ENCODE measurements at places on chromosomes 13 and 19.

GRCh38 chr13:110685305-110686020 lies 20.5 kb downstream of the CARS2 start:
- DNase-seq, result no peak

DNA sequence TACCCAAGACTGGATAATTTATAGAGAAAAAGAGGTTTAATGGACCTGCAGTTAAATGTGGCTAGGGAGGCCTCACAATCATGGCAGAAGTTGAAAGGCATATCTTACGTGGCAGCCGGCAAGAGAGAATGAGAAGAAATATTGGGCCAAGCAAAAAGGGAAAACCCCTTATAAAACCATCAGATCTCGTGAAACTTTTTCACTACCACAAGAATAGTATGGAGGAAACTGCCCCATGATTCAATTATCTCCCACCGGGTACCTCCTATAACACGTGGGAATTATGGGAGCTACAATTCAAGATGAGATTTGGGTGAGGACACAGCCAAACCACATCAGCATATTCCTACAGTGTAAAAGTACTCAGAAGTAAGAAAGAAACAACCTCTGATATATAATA lies 4.7 kb upstream of the KBTBD7 start:
- DNase-seq, result no peak

DNA sequence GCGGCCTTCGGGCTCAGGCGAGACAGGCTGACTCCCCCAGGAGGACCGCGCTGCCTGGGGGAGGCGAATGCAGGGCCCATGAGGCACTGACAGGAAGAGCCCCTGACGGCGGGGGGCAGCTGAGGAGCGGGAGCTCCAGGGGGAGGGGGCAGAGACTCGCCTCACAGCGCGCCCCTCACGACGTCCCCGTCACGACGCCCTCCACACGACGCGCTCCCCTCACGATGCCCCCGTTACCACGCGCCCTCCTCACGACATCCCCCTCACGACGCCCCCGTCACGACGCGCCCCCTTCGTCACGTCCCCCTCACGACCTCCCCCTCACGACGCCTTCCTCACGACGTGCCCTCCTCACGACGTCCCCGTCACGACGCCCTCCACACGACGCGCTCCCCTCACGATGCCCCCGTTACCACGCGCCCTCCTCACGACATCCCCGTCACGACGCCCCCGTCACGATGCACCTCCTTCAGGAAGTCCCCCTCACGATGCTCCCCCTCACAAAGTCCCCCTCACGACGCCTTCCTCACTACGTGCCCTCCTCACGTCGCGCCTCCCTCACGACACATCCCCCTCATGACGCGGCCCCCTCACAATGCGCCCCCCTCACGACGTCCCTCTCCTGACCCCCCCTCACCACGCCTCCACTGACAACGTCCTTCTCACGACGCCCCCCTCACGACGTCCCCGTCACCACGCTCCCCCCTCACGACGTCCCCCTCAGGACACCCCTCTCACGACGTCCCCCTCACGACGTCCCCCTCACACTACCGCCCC lies 99.6 kb downstream of the ING1 start:
- DNase-seq, result no peak

DNA sequence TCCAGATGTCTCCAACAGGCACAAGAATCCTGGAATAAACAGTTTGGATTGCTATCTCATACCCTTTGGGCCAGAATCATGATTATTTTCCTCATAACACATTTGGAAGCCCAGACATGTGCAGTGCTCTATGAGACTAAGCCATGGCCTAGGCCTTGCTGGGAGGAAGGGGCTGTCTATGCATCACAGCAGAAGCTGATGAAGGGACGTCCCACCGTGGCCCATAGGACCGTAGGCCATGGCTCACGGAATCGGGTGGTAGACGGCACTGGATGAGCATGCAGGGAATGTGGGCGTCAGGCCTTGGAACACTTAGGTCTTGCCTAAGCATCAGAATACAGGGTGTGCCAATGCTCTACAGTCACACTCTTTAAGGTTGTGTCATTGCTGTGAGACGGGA lies 283.8 kb upstream of the TSHZ3 start:
- no peak for DNase-seq

DNA sequence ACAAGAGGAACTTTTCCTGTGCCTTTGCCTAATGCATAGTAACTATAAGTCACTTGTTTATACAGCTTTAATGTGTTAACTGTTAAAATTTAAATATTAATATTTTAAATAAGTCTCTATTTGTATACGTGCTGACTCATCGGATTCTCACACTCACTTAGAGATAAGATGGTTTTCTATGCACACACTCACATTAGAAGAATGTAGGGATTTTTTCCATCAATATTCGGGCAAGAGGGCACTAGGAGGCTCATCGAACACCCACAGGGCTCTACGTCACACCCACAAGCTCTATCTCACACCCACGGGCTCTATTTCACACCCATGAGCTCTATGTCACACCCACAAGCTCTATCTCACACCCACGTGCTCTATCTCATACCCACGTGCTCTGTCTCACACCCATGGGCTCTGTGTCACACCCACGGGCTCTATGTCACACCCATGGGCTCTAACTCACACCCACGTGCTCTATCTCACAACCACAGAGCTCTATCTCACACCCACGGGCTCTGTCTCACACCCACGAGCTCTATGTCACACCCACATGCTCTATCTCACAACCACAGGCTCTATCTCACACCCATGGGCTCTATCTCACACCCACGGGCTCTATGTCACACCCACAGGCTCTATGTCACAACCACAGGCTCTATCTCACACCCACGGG lies 73.4 kb downstream of the COL4A2 start:
- no peak for DNase-seq

GRCh38 chr13:80590551-80590950 lies 249.6 kb upstream of the SPRY2 start:
- no peak for DNase-seq

DNA sequence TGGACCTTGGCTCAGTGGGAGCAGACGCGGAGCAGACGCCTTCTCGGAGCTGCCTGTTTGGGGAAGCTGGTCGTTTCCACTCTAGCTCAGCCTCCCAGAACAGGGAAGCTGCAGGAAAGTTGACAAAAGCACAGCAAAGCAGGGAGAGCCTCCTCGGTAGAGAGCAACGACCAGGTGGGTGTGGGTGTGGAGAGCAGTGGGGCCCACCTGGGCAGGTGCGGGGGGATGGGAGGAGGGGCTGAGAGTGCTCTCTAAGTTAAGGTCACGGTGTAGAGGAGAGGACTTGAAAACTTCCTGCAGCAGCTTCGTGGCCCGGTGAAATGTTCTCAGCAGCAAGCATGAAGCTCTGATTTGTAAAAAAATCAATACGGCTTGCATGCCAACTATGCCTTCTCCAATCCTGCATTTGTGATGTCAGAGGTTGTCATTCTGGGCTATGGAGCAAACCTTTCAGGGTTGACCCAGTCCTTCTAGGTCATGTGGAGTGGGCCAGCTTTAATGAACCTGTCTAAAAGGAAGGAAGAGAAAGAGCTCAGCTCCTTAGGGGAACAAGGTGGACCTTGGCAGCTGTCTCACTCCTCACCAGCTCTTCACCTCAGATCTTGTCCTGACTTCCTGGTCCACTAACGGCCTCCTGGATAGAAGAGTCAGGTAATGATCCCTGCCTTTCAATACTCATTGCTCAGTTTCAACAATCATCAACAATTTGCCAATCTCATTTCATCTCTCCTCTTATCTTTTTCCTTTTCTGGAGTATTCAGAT lies 85.8 kb upstream of the UBL3 start:
- no peak for DNase-seq

GRCh38 chr13:63514886-63515285 lies 2099.2 kb upstream of the PCDH20 start:
- DNase-seq, result no peak

DNA sequence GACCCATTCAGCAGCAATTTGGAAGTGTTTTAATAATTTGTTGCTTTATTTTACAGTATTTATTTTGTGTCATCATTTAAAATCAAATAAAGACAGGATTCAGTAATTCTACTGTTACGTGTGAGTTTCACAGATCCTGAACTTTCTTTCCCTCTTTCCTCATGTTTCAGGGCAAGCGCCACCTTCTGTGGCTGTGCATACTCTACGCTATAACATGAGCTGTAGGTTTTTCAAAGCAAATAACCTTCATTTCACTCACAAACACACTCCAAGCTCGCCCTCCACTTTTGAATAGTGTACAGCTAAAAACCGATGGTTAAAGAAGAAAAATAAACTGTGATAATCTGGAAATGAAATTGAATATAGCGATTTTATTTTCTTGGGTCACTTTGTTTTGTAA lies 753.3 kb downstream of the OLFM4 start:
- no peak for DNase-seq

- no peak for DNase-seq
Measured at GRCh38 chr13:94233401-94233800, 246.1 kb downstream of the DCT start.

DNA sequence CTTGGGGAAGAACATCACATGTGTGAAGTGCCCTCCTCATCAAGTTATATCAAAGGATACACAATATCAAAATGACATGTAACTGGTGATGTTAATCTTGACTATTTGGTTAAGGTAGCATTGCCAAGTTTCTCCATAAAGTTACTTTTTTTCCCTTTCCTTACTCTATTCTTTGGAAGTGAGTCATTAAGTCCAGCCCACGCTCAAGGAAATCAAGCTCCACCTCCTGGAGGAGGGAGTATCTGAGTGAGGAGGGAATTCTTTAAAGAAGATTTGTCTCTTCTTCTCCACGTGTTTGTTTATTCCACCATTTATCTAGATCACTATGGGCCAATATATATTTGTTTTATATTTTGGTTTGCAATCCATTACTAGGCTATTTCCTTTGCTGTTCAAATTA lies 33.6 kb upstream of the FNDC3A start:
- no peak for DNase-seq

GRCh38 chr13:26560456-26560855 lies 3.0 kb downstream of the WASF3 start:
- DNase-seq, result no peak

- DNase-seq, result no peak
Measured at GRCh38 chr13:98581381-98581780, 4.5 kb upstream of the STK24 start.

DNA sequence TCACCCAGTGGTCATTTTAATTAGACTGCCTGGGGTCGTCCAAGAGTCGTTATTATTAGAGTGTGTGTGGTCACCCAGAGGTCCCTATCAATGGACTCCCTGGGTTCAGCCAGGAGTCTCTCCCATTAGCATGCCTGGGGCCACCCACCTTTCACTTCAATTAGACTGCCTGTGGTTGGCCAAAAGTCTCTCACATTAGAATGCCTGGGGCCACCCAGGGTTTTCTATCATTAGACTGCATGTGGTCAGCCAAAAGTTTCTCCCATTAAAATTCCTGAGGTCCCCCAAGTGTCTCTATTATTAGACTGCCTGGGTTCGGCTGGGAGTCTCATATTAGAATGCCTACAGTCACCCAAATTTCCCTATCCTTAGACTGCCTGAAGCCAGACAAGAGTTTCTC lies 1472.6 kb downstream of the UQCRFS1 start:
- no peak for DNase-seq

DNA sequence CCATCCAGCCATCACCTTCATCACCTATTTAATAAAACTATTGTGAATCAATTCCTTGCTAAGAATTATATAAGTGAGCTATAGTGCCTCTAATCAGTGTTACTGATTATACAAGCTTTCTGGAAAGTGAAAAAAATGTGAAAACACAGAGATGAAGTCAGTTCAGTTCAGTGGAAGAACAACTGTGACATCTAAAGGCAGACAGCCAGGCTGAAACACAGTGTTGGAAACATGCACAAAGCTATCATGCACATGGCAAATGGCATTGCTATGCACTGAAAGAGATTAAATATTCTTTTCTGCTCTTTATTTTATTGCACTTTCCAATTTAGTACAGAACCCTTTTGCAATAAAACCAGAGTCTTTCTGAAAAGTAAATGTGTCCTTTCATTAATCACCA lies 294.0 kb downstream of the RBM26 start:
- DNase-seq, result no peak

GRCh38 chr13:39302820-39303219 lies 264.6 kb downstream of the NHLRC3 start:
- no peak for DNase-seq

- no peak for DNase-seq
Measured at GRCh38 chr13:68697551-68697950, 1410.1 kb upstream of the ATXN8OS start.

- DNase-seq, result no peak
Measured at GRCh38 chr13:110249326-110249725, 57.6 kb downstream of the COL4A1 start.

DNA sequence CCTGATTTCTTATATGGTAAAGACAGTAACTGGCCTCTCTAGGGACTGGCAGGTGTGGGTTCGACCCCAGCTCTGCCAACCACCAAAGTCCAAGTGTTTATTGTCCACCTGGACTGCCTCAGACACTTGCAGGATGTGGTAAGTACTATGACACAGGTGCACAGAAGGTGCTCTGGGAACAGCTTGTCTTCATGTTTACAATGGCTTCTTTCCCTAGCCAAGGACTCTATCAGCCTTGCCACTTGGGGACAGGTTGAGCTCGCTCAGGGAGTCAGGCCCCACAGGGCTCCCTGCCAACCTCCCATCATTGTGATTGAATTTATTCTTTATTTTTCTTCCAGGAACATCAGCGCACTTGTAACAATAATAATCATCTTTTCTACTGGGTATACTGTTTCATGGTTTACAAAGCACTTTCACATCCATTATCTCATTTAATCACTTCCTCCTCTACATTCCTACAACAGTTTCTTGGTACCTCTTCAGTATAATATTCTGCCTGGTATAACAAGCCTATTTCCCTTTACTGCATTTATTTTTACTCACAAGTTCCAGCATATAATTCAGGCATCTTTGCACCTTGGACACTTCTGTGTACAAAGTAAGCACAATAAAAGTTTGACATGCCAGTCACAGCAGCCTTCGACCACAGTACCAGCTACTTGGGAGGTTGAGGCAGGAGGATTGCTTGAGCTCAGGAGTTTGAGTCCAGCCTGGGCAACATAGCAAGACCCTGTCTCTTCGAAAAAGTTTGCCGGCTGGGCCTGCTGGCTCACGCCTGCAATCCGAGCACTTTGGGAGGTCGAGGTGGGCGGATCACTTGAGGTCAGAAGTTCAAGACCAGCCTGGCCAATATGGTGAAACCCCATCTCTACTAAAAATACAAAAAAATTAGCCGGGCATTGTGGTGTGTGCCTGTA lies 24.2 kb upstream of the GATAD2A start:
- DNase-seq, result no peak

- DNase-seq, result no peak
Measured at GRCh38 chr19:15464394-15465385, at the start of gene RASAL3. Gene RASAL3, minus strand, starts transcription at chr19:15464544. Its CDS starts 186 bp downstream, at chr19:15464358.

DNA sequence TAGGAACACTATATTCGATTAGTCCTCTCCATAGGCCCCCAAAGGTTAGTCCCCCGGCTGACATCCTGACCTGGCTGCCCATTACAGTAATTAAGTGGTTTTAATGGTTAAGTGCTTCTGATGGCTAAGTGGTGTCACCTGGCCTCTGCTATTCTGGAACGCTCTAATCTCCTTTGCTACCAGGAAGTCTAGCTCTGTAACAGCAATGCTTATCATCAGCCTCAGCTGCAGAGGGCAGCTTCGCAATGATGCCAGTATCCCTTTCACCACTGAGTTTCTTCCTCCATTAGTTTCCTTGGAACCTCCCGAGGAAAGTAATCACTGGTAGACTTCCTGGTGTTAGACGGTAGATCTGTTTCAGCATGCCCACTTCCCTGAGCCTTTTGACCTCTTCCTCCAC lies 8.6 kb upstream of the RNF6 start:
- no peak for DNase-seq

Measured in right renal cortex interstitium (tissue), 3 donors.